ENCODE measurements at places on chromosomes 3 and 15. TPM values are rescaled to one million over a fixed set of nuclear protein-coding genes. Genes with fewer than 3 reads are reported as not detected.

The TMC3 gene
- not detected for total RNA-seq

The LDHAL6B gene
- total RNA-seq, result not detected

The LIPH gene
- total RNA-seq, result under 0.01 TPM

The GFM1 gene
- 27.7 TPM for total RNA-seq

The GRM2 gene
- under 0.01 TPM for total RNA-seq

The SEMA3G gene
- under 0.01 TPM for total RNA-seq

The FGF12 gene
- total RNA-seq, result 0.17 TPM

DNA sequence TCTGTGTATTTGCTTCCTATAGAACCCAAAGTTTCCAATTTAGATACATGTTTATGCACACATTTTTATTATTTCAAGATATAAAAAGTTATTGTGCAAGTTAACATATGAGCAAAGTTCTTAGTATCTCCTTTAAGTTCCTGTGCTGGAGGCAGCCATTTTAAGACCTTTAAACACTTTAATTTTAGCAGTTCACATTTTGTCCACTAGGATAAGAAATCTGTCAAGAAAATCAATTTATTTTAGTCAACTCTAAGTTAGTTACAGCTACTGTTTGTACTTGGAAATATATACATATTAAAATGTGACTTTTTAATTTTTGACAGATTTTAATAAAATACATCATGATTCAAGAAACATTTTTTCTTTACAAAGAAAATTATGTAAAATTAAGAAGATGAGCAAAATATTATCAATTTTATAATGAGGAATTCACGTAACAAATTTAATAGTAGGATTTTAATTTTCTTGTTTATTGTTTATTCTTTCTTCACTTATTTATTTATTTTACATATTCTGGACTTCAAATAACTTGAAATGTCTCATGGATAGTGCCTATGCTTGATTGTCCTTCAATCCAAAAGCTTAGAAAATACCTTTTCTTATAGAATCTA lies 402.6 kb upstream of the GBE1 start:
- DNase-seq, result peak; percentile 13

DNA sequence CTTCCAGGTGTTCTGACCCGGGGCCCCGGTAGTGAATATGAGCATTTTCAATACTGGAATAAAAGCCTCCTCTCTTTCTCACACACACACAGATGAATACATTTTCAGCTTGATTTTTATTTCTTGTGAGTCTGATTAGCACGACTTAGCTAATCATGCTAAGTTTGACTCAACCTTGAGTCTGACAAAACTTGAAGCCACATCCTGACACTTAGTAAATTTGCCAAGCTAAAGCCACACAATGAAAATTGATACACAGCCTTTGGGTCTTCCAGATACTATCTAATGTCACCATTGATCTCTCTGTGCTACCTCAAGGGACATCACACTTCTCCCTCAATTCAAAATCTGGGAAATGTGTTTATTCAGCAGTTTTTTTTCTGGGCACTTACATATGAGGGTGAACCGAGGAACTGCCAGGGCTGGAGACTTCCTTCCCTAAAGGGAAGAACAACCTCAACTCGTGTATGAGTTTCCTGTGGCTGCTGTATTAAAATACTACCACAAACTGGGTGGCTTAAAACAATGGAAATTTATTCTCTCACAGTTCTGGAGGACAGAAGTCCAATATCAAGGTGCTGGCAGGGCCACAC lies 18.6 kb downstream of the TMEM266 start:
- DNase-seq, result no peak

GRCh38 chr3:10628891-10629670 lies 123.7 kb upstream of the ATP2B2 start:
- no peak for DNase-seq

DNA sequence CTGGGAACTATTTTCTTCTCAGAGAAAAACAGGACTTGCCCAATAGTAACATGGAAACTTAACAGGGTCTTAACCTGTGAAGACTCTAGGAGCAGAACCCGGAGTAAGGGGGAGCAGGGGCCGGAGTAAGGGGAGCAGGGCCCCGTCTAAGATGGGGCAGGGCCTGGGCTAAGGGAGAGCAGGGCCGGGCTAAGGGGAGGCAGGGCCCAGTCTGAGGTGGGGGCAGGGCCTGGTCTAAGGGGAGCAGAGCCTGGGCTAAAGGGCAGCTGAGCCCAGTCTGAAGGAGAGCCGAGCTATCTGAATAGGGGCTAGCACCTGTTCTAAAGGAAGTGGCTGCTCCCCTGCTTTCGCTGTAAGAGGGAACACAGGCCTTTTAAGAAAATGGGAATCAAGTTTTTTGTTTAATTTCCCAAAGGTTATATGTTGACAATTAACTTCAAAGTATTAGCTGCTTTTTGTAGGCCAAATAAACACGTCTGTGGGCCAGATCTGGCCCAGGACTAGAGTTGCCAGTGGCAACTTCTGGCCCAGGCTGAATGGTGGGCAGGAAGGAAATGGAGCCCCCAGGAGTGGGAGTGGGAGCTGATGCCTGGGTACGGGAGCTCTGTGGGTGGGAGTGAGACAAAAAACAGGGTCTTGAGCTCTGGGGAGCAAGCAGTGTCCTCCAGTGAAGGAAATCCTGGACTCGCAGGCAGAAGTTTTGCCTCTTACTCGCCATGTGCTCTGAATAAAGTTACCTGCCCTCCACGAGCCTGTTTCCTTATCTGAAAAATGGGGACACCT lies 32.5 kb downstream of the CSPG4 start:
- no peak for DNase-seq

DNA sequence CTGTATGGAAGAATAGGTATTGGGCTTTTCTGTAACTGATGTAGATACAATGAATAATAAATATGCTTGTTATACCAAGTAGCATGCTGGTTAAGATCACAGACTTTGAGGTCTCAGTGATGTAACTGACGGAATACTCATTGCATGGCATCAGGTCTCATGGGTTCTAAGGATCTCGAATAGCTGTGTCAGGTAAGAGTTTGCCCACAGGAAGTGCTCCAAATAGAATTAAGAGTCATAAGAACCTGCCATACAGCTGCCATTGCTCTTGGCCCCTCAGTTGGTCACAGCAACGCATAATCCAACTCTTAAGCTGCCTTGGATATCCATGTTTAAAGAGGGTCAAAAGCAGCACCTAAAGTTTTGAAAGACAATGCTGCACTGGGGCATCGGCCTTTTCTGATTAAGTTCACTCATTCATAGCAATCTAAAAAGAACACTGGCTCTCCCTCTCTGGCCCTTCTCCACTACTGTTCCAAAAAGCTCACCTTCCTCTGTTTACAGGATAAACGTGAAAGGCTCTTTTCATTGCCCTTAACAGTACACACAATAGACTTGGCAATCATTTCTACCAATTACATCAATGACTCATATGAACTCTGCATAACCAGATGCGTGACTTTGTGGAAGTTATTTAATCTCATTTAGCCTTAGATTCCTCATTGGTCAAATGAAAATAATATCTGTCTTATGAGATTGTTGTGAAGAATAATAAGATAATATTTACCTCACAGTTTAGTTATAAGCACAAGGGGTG lies 74.6 kb downstream of the ZBTB20 start:
- DNase-seq, result peak; percentile 82

DNA sequence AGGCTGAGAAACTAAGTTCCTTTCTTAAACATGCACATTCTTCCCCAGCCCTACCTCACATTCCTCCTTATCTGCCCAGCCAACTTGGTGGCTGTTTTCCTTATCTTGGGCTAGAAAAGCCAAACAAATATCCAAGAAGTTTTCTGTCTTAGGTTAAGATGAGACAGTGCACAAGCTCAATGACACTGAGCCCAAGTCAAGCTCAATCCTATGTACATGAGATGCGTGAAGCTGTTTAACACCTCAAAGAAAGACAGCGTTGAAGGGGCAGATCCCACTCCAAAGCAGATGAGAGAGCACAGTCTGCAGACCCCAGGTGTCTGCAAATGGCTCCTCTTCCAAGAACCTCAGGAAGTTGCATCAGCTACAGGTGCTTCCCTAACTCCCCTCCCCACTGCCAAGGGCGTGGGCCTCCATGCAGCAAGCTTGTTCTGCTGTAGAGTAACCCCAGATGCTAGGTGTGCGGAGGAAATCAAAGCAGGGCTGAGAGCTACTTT lies 16.6 kb downstream of the LRRC2 start:
- peak; percentile 59 for DNase-seq
